H1 (cell line): ENCODE measurements at places on chromosomes 3 and 15. TPM values are rescaled to one million over a fixed set of nuclear protein-coding genes. Genes with fewer than 3 reads are reported as not detected.

DNA sequence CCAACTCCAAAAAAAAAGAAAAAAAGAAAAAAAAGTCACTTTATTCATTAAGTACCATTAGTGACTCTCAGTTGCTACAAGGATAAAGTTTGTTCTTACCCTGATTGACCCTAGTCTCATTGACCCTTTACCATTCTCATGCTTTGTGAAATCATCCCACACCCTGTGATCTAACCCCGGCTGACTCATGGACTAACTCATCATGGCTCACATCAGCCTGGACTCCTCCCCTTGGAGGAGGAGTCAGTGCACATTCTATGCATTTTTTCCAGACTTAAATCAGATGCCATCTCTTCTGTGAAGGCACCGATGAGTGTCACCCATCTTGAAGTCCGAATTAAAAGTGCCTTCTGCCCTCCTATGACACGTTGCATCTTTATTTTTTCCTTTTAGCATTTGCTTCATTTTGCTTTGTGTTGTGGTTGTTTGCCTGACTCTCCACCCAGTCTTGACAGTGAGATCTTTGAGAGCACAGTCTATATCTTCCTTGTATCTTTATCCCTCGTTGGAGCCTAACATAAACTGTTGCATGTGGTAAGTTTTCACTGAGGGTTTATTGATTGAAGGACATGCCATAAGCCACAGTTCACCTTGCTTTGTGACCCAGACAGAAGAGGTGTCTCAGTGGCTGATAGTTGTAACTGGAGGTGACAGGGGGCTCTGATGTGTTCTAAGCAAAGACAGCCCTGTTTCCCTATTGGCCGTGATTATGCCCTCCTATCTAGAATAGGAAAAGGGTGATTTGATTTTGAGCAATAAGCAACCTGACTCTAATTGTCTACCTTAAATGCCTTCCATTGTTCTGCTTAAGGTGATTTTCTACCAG lies 72.1 kb downstream of the IL1RAP start:
- peak; percentile 43 for DNase-seq

DNA sequence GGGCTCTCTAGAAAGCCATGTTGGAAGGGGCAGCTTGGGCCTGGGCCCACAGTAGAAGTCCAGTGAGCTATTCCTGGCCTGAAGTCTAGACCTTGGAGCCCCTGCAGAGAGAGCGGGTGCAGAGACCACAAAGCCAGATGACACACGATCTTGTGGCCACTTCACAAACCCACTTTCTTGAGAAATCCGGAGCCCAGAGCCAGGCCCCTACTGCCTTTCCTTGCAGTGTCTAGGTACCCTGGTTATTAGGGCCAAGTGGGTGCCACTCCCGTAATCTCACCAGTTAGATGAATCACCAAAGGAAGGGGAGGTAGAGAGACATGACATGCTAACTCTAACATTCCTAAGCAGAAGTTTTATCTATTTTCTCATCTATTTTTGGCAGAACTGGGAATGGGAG lies 72.5 kb upstream of the ADAMTSL3 start:
- DNase-seq, result no peak

ABI3BP gene
- total RNA-seq, result 0.32 TPM in 1 of 2 replicates, not detected in the other

ITIH1 gene
- not detected in 2 replicates for total RNA-seq

GRCh38 chr3:29693863-29694262 lies 413.0 kb downstream of the RBMS3 start:
- DNase-seq, result no peak

- DNase-seq, result no peak
Observed at GRCh38 chr15:88004399-88004798, 252.1 kb downstream of the NTRK3 start.

TM6SF1 gene
- total RNA-seq, result 0.90 and 1.0 TPM in 2 replicates

DNA sequence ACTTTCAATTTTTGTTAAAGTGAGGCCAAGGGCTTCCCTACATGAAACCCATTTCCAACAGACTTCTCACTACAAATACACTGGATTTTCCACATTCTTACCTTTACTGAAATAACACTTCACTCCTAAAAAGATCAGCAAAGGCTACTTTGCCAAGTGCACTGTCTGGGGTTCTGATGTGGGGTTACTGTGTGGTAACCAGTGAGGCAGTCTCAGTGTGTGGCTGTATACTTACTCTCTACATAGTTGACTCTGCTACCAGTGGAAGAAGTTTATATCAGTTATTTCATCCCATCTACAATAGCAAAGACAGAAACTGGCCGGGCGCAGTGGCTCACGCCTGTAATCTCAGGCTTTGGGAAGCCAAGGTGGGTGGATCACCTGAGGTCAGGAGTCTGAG lies 5.6 kb downstream of the WDR82 start:
- DNase-seq, result no peak
